ENCODE measurements at places on chromosomes 11 and 22.

GRCh38 chr11:48024635-48025071, 44.3 kb downstream of the PTPRJ start:
- DNase-seq, result no peak

GRCh38 chr22:46452195-46453005, 85.0 kb downstream of the CELSR1 start:
- no peak for DNase-seq

DNA sequence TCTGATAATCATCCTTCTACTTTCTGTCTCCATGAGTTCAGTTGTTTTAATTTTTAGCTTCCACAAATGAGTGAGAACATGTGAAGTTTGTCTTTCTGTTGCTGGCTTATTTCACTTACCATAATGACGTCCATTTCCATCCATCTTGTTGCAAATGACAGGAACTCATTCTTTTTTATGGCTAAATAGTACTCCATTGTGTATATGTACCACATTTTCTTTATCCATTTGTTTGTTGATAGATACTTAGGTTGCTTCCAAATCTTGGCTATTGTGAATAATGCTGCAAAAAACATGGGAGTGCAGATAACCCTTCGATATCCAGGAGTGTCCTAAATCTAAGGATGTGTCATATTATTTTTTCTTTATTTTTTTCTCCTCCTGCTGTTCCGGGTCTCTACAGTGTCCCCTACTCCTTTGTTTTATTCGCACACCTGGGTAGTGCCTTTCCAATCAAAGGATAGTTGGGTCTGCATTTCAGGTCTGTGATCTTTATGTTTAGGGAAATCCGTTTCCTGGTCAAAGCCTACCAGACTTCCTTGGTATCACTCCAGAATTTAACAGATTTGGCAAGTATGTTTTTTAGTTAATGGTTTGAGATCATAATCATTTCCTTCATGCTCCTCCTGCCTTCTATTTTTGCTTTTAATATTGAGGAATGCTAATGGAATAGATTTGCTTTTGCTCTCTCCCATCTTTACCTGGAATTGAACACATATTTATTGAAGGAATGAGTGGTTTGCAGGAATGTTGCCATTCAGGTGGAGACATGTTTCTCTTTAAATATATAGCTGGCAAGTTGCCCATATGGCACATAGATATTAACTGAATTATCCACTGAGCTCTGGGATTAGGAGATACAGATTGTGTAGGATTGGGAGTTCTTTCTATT, 53.7 kb downstream of the ARHGEF12 start:
- no peak for DNase-seq

DNA sequence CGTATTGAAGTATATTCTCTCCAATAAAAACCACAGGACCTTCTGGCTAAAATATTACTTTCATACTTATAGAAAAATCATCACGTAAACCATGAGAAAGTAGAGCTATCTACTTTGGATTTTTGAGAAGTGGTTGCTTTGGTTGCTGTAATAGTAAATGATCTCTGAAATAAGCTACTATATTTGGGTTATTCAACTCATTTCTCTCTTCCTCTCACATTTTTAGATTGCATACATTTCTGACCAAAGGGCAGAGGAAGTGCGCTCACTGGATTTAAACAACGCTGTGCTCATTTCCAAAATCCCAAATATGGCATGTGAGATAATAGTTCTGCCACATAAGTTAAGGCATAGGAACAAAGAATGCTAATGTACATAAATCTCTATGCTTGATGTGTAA, 357.0 kb downstream of the LRRC4C start:
- DNase-seq, result no peak

DNA sequence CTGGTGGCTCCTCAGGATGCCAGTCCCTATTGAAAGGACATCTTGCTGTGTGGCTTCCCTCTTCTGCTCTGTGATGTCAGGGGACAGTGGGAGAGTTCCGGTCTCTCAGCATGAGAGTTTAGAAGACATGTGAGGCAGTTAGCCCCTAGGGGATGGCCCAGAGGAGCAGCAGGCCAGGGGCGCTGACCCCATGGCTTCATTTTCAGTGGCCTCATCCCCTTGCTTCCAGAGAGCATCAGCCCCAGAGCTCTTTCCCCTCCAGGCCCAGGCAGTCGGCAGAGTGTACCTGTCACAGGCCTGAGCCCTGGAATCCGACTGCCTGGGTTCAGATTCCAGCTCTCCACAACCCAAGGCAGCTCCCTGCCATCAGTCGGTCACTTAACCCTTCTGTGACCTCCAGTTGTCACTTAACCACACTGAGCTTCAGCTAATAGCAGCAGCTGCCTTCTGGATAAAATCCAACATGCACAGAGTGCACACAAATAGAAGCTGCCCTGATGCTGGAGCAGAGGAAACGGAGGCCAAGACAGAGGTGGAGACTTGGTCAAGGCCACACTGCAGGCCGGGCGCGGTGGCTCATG, 14.1 kb upstream of the LRRC10B start:
- DNase-seq, result no peak

DNA sequence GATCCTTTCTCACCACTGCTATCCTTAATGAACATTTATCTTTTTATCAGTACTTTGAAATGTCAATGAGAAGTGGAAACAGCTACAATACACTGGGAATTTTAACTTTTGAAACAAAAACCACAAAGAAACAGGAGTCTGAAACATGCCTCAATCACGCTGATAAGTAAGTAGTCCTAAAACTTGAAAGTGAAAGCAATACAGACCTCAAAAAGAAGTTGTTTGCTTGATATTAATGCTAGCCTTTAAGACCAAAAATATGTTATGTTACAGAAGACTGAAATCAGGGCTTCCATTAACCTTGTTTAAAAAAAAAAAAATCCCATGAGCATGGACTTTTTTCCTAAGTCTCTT, 21.3 kb downstream of the PHF21A start:
- DNase-seq, result no peak

GRCh38 chr11:30984827-30985226, 384.7 kb downstream of the DCDC1 start:
- no peak for DNase-seq

- DNase-seq, result no peak
These were observed 304.0 kb upstream of the ANO3 start for GRCh38 chr11:26027887-26028286.

DNA sequence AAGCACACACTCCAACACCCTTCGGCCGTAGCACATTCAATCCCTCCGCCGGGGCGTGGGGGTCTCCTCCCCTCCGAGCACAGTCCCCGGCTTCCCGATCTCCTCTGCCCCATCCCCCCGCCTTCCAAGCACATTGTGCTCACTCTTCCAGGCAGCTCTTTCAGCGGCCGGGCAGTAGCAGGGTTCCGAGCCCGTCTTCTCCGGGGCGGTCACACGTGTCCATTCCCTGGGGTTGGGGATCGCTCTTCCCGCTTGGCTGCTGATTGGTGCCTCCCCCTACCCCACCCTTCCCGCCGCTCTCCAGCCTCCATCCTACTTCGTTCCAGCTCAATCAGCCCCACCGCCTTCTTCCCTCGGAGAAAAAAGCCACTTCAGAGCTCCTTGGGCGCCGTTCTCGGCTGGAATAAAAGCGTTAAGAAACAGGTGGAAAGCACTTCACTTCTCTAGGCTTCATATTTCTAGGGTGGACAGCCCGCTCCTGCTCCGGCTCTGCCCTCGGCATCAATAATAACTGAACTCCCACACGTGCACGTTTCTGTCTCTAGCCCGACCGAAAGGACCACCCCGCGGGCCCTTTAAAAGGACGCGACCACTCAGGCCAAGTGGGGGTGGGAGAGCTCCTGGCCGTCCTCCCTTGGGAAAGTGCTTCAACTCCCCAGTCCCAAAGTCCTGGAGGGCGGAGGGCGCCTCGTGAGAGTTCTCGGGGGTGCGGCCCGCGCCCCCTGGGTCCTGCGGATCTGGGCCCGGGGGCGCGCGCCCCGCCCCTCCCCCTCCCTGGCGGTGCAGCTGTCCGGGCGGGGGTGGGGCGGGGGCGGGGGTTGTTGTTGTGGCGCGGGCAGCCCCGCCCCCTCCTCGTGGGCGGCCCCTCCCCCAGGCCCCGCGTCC, 464 bp upstream of the CECR2 start:
- peak; percentile 51 for DNase-seq

DNA sequence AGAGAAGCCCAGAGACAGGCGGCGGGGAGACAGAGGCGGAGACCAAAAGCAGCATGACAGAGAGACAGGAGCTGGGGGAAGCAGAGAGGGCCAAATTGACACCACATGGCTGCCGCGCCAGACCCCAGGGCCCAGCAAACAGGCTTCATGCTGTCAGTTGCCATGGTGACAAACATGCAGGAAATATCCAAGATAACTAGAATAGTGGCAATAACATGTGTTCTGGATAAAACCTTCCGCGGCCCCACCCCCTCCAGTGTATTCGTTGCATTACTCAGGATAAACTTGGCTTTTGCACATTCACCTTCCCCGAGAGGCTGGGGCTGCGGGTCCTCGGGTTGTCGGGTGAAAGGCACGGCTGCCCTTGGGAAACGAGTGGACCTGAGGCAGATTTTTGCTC, 49.9 kb upstream of the CDON start:
- DNase-seq, result no peak

DNA sequence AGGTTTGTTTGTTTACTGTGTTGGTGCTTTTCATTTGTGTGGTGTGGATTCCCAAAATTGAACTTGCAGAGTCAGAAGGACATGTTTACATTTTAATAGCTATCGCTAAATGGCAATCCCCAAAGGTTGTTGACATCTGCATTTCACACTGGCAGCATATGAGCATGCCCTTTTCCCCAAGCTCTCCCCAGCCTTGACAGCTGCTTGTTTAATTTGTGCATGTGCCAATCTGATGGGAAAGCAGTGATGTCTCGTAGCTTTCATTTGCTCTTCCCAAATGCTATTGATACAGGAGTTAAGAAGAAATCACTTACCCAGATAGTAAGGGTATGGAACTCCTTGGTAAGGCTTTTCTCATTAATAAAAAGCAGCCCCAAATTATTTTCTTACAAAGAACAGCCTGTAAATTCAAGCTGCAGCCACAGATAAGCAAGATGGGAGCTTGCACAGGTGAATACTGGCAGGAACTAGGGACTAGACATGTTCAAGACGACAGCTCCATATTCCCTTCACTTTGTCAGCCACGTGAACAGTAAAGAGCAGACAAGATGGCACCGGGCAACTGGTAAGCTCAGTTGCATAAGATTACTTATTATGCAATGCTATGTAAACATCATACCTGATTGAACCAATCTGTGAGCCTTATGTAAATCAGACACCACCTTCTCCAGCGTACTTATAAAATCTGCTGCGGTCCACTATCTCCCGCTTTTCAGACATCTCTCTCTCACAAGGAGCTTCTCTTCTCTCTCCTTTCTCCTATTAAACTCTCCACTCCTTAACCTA, 87.4 kb downstream of the IGLL5 start:
- DNase-seq, result no peak

DNA sequence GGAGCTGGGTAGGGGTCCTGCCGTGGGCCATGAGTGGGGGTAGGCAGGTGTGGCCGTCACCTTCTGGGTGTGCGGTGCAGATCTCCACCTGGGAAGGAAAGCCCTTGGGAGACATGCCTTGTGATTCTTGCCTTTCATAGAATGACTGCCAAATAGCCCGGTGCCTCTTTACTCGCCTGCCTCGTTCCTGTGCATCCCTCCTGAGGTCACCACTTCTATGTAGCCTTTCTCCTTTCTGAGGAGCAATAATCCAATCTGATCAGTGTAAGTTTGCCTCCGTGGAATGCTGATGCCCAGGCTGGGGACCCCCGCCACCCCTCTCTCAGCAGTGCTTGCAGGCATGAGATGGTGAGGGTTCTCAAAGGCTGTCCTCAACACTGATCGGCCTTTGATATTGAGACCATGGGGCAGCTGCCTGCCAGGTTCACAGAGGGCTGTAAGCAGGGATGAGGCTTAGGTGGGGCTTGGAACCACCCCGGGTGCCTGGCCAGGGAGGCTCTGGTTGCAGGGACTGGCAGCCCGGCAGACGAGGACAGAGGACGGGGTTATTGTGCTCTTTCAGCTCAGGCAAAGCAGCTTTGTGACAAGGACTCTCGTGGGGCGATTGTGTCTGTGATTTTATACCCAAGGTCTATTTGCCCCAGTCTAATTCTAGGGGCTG, 86.1 kb upstream of the WNT7B start:
- DNase-seq, result no peak

GRCh38 chr11:3947061-3947460, 91.6 kb downstream of the STIM1 start:
- DNase-seq, result no peak

GRCh38 chr22:43859176-43859575, 3.1 kb downstream of the SULT4A1 start:
- DNase-seq, result no peak

GRCh38 chr11:46338988-46339666, 8.1 kb upstream of the DGKZ start:
- no peak for DNase-seq

GRCh38 chr11:2992997-2993325, 832 bp upstream of the NAP1L4 start:
- no peak for DNase-seq

GRCh38 chr11:86292912-86293616, 9.0 kb upstream of the HIKESHI start:
- no peak for DNase-seq

GRCh38 chr22:49460592-49461281, 366.9 kb downstream of the BRD1 start:
- DNase-seq, result no peak

- DNase-seq, result no peak
These were observed 67.5 kb downstream of the PLEKHA7 start for GRCh38 chr11:16946477-16947282.

GRCh38 chr11:110379936-110380335, 49.8 kb upstream of the FDX1 start:
- DNase-seq, result no peak

GRCh38 chr11:121814962-121815361, 301.1 kb downstream of the BLID start:
- DNase-seq, result no peak

DNA sequence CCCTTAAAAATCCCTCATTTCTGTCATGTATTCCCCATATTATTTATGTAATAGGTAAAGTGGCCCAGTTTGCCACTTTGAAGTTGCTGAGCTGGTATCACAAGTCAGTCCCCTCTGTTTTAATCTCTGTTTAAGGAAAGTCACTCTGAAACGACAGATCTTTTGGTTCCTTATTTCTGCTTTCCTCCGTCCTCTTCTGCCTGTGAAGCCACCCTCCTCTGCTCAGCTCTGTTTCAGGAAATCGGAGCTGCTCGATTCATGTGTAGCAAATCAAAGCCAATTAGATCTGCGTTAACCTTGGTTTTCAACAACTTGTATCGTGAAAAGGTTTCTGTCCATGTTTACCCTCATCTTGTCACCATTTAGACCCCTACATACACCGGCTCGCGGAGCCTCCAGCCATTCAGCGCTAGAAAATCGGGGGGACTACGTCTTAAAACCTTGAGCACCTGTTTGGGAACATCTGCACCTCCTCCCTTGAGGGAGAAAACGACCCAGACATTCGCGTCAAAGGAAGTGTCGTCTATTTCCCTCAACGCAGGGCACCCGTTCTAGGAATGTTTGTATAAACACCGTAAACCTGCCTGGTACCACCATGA, 576 bp upstream of the SC5D start:
- no peak for DNase-seq

GRCh38 chr11:65833297-65834030, at the start of gene SNX32:
SNX32 (plus strand) TSS chr11:65833963; CDS start chr11:65834066, 103 bp downstream.
- peak; percentile 91 for DNase-seq

GRCh38 chr22:48376936-48377712, 1450.5 kb downstream of the BRD1 start:
- DNase-seq, result no peak

Measured in D721Med (cell line).